Upper lobe of left lung (tissue), 6 donors: ENCODE measurements at places on chromosomes 13 and 19. TPM values are rescaled to one million over a fixed set of nuclear protein-coding genes. Genes with fewer than 3 reads are reported as not detected.

DNA sequence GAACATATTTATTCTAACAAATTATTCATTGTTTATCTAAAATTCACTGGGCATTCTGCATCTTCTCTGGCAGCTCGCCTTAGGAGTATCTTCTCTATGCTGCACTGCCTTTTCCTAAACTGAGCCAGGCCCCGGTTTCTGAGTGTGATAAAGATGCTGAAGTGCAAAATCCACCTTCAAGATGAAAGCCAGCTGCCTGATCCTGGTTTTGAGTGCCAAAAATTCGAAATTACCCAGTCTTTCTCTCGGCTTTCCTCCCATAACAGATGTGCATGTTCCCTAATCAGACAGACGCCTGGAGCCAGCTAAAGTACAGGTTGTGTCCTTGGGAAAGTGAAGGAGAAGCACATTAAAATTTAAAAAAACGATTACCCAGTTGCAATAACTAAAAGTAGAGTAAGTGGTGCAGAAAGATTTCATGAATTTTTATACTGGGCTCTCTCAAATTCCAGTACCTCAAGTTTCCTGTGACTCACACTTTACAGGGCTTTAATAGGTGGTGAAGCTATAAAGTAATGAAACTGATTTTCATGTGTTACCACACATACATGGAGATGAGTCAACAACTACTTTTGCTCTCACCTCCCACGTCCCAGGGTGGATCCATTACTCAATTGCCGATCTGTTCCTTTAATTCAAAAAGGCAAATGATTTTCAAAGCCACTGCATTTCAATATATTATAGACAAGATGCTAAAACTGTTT is 65.0 kb upstream of the GTF2F2 start:
- no peaks in the 10 kb centered on the region for H3K4me1 ChIP-seq
- H3K4me3 ChIP-seq, result no peak overlapping the region
- no peaks in the 10 kb centered on the region for H3K27me3 ChIP-seq
- H3K36me3 ChIP-seq, result no peaks in the 10 kb centered on the region

DNA sequence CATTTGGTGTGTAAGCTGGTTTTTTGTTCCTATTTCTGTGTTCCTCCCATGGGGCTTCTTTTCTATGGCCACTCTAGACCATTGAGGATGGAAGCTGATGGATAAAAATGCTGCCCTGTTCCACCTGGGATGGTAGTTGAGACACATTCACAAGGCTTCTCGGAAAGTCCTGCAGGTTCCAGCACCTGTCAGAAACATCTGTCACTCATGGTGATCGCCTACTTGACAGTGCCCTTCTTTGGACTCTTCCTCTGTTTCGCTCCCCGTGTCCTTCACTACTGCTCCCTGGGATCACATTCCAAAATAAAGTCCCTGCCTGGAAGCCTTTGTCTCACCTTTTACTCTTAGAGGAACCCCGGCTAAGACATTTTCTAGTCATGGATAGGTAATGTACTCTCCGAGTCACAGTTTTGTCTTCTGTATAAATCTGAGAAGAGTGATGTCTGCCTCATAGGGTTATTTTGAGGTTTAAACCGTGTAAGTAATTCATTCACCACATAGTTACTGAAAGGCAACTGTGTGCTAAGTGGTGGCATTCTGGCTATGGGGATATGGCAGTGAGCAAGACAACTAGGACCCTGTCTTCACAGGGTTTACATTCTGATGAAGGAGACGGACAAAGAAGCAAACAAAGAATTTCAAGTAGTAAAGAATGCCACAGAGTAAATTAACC is 21.0 kb downstream of the UBAC2 start:
- no peaks in the 10 kb centered on the region for H3K27me3 ChIP-seq
- no peaks in the 10 kb centered on the region for H3K36me3 ChIP-seq
- peaks cover 32% of the 10 kb centered on the region for H3K4me1 ChIP-seq
- no peak overlapping the region for H3K4me3 ChIP-seq
- DNase-seq, result no peak
- H3K27ac ChIP-seq, result no peak overlapping the region

- no peak overlapping the region for H3K4me3 ChIP-seq
- H3K4me1 ChIP-seq, result no peaks in the 10 kb centered on the region
- no peak overlapping the region for H3K27ac ChIP-seq
- no peaks in the 10 kb centered on the region for H3K36me3 ChIP-seq
Measured at GRCh38 chr13:95030821-95031343, 270.4 kb downstream of the ABCC4 start.

- H3K27ac ChIP-seq, result no peak overlapping the region
- H3K36me3 ChIP-seq, result no peaks in the 10 kb centered on the region
- H3K4me1 ChIP-seq, result no peaks in the 10 kb centered on the region
- DNase-seq, result no peak
Measured at GRCh38 chr13:97758317-97758716, 195.2 kb upstream of the IPO5 start.

Gene WIZ
- total RNA-seq, result 42.6 TPM

- H3K36me3 ChIP-seq, result no peaks in the 10 kb centered on the region
- H3K27ac ChIP-seq, result peak overlapping the region; percentile 30
- DNase-seq, result peak; percentile 66
Measured at GRCh38 chr13:26971990-26972887, 199.4 kb downstream of the USP12 start.

GRCh38 chr13:52954838-52955237 is 73.8 kb upstream of the OLFM4 start:
- no peaks in the 10 kb centered on the region for H3K27me3 ChIP-seq
- H3K36me3 ChIP-seq, result no peaks in the 10 kb centered on the region
- no peaks in the 10 kb centered on the region for H3K4me1 ChIP-seq
- DNase-seq, result no peak
- H3K4me3 ChIP-seq, result no peak overlapping the region

- no peak for DNase-seq
- H3K27me3 ChIP-seq, result no peaks in the 10 kb centered on the region
- H3K4me1 ChIP-seq, result peaks cover 4% of the 10 kb centered on the region
- peaks cover 54% of the 10 kb centered on the region for H3K36me3 ChIP-seq
- H3K4me3 ChIP-seq, result no peak overlapping the region
Measured at GRCh38 chr13:98466634-98467236, 110.2 kb downstream of the STK24 start.

DNA sequence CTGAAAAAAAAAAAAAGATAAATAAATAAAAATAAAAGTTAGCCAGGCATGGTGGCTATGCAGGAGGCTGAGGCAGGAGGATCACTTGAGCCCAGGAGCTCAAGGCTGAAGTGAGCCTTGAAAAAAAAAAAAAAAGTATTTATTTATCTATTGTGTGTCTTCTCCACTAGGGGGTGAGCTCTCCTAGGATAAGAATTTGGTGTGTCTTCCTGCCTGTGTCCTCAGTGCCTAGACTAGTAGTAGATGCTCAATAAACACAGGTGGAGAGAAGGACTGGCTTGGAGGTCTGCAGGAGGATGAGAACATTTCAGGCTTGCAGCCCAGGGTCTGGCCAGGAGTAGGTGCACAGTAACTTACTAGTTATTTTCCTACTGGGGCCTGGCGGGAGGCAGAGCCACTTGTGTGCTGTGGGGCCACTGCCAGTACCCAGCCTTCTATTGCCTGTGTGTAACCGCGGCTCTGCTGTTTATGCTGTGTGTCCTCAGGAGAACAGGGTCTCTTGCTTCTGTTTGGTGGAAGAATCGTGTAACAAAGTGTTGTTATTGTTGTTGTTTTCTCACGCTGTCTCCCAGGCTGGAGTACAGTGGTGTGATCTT is 5.4 kb downstream of the LMTK3 start:
- no peak overlapping the region for H3K4me3 ChIP-seq
- peaks cover 5% of the 10 kb centered on the region for H3K27me3 ChIP-seq
- H3K4me1 ChIP-seq, result peaks cover 23% of the 10 kb centered on the region
- no peaks in the 10 kb centered on the region for H3K36me3 ChIP-seq
- H3K27ac ChIP-seq, result no peak overlapping the region
- no peak for DNase-seq

DNA sequence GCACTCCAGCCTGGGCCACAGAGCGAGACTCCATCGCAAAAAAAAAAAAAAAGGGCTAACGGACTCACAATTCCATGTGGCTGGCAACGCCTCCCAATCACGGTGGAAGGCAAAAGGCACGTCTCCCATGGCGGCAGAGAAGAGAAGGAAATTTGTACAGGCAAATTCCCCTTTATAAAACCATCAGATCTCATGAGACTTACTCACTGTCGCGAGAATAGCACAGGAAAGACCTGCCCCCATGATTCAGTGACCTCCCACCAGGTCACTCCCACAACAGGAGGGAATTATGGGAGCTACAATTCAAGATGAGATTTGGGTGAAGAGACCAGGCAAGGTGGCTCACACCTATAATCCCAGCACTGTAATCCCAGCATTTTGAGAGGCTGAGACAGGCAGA is 18.7 kb upstream of the NMRK2 start:
- no peaks in the 10 kb centered on the region for H3K4me1 ChIP-seq
- H3K27ac ChIP-seq, result no peak overlapping the region
- no peaks in the 10 kb centered on the region for H3K36me3 ChIP-seq
- no peak for DNase-seq

Gene URAD
- total RNA-seq, result 0.27 TPM

Gene DNAJB1
- 120 TPM for total RNA-seq

Gene SHANK1
- not detected for total RNA-seq

GRCh38 chr19:30148039-30148790 is 206.2 kb downstream of the URI1 start:
- no peak overlapping the region for H3K4me3 ChIP-seq
- no peaks in the 10 kb centered on the region for H3K4me1 ChIP-seq
- no peak overlapping the region for H3K27ac ChIP-seq
- no peak for DNase-seq
- H3K36me3 ChIP-seq, result no peaks in the 10 kb centered on the region

DNA sequence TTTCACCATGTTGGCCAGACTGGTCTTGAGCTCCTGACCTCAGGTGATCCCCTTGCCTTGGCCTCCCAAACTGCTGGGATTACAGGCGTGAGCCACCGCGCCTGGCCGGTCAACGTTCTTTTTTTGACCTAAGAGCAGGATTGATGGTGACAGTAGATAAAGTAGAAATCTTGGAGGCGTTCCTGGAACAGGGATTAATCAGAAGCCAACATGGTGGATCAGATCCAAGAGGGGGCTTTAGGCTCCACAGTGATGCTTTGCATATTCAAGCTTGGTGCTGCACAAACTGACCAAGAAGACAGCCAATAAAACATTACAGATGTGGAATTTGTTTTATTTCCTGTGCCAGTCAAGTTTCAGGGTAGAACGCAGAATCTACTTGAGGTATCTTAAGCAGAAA is 271.2 kb downstream of the FGF9 start:
- no peaks in the 10 kb centered on the region for H3K36me3 ChIP-seq
- H3K4me1 ChIP-seq, result no peaks in the 10 kb centered on the region
- no peak overlapping the region for H3K4me3 ChIP-seq
- H3K27ac ChIP-seq, result no peak overlapping the region
- H3K27me3 ChIP-seq, result no peaks in the 10 kb centered on the region

DNA sequence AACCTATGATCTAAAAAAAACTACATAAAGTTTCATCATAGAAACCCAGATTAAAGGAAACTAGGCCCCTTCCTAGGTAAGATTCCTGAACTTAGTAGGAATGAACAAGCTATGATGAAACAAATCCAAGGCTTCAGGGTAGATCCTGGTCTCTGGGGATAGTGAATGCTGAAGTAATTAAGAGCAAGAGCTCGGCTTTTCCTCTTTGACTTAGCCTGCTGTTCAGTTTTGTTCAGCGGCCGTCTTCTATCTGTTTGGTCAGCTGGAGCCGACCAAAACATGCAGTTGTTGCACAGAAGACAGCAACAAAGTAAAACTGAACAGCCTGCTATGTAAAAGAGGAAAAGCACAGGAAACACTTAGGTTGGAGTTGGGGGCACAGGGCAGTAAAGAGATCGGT is 44.1 kb upstream of the RFXAP start:
- H3K36me3 ChIP-seq, result no peaks in the 10 kb centered on the region
- no peaks in the 10 kb centered on the region for H3K27me3 ChIP-seq
- no peaks in the 10 kb centered on the region for H3K4me1 ChIP-seq
- no peak overlapping the region for H3K27ac ChIP-seq
- H3K4me3 ChIP-seq, result no peak overlapping the region

DNA sequence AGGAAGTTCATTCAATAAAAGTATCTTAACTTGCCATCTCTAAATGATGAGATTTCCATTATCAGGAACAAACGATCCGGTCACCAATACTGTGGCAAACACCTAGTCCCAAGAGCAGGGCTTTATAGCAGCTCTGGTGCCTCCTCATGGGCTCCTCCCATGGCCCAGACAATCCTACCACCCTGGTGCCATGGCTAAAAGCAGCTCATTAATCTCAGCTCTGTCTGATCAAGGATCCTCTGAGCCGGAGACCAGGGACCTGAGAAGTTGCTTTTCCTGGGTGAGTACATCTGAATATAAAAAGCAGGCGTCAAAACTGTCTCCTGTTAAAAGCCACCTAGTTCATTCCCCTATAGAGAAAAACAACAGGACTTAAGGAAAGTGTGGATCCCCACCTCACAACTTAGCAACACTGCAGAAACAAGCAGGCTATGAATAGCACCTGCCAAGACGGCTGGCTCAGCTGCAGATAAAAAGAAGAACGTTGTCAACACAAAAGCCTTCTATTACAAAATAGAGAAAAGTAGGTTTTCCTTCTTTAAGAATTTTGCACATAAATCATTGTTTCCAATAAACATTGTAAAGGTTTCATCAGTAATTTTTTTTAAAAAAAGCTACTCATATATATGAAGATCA is 30.3 kb downstream of the TSHZ3 start:
- no peaks in the 10 kb centered on the region for H3K4me1 ChIP-seq
- DNase-seq, result no peak
- H3K4me3 ChIP-seq, result no peak overlapping the region
- no peak overlapping the region for H3K27ac ChIP-seq
- no peaks in the 10 kb centered on the region for H3K27me3 ChIP-seq

GRCh38 chr19:35034588-35035382 is 4.5 kb downstream of the SCN1B start:
- H3K4me3 ChIP-seq, result no peak overlapping the region
- H3K4me1 ChIP-seq, result peaks cover 27% of the 10 kb centered on the region
- H3K27ac ChIP-seq, result no peak overlapping the region
